Activated CD4-positive, CD25-positive, alpha-beta regulatory T cell treated with anti-CD3 and anti-CD28 coated beads, Interleukin-2, amount 50 U/mL, for 72 hours (primary cell): ENCODE measurements at places on chromosomes 5 and 9.

- DNase-seq: no peak
Observed at GRCh38 chr9:22813529-22813928, 366.9 kb downstream of the DMRTA1 start.

DNA sequence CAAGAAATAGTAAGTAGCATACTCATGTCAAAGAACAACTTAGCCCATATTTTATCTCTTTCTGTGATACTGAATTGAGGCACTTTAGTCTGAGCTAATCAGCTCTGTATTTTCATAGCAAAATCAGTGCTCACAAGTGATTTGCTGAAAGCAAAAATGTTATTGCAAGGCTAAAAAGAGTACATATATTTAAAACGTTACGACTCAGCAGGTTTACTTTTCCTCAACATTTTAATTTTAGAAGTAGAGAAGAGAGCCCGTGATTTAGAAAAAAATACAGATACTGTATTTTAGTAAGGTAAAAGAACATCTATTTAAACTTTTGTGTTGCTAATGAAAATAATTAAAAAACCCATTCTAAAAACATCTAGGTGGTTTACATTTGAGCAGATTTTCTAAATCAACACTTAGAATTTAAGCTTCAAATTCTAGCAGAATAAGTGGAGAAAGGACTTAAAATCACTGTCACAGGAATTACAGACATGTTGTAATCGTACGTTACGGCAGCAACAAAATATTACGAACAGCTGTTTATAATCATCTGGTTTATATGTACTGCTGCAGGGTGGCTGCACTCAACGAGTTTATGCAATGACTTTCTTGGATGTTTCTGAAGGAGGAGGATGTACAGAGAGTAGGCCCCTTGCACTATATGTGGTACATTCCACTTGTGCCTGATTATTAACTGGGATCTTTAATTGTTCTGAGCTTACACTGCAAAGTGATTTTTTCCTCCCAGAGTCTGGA lies 20.1 kb downstream of the SREK1 start:
- DNase-seq: no peak

DNA sequence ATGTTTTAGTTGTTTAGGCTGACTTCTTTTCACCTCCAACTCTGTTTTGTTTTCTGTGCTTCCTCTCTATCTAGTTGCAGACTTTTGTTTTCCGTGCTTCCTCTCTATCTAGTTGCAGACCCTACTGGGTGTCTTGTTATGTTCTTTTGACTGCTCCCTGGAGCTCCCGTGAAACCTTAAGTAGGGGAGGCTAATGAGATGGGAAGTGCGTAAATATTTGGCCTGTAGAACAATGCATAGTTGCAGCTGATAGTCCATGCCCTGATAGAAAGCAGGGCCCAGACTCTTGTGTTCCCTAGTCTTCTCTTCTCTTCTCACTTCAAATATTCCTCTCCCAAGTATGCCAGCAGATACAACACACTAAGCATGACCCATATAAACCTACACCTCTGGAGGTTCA lies 757.0 kb downstream of the BRINP1 start:
- no peak for DNase-seq

GRCh38 chr9:84897362-84898094 lies 228.0 kb downstream of the NTRK2 start:
- no peak for DNase-seq

DNA sequence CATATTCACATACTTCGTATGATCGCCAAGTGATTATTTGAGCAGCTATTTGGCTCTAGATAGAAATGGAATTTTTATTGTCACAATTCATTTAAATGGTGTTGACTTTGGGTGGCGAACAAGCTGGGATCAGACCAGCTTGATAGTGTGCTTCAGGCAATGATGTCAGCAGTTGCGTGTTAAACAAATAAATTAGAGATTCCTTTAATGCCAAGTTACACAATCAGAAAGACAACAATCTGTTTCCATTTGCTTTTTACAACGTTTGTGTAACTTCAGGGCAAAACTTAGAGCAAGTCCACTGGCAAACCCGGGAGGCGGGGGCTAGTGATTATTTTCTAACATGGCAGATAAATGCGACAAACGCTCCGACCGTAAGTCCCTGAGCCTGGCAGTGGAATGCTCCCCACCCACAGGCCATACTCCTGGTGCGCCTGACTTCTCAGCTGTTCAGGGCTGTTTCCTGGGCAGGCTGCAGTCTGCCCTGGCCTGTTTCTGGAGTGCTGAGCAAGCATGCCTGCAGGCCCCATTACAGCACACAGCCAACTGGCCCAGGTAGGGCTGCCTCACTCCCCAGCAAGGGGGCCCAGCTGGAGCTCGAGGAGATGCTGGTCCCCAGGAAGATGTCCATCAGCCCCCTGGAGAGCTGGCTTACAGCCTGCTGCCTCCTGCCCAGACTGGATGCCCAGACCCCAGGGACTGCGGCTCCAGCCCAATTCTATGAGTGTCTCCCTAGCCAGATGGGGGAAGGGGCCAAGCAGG lies 88.7 kb downstream of the BASP1 start:
- no peak for DNase-seq

DNA sequence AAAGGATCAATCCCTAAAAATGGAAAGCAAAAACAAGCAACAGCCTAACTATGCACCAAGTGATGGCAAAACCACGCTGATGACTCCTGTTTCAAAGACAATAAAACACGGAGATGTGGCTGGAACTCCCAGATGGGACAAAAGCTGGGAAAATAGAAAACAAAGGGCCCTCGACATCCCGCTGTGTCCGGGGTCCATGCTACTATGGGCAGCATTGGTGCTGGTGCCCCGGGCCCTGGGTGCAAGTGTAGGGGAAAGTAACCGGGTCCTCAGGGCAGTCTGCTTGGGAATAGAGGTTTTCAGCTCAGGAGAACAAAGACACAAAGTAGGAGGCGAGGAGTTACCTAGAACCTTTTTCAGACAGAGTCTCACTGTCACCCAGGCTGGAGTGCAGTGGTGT lies 46.1 kb downstream of the MRPL36 start:
- DNase-seq: no peak

DNA sequence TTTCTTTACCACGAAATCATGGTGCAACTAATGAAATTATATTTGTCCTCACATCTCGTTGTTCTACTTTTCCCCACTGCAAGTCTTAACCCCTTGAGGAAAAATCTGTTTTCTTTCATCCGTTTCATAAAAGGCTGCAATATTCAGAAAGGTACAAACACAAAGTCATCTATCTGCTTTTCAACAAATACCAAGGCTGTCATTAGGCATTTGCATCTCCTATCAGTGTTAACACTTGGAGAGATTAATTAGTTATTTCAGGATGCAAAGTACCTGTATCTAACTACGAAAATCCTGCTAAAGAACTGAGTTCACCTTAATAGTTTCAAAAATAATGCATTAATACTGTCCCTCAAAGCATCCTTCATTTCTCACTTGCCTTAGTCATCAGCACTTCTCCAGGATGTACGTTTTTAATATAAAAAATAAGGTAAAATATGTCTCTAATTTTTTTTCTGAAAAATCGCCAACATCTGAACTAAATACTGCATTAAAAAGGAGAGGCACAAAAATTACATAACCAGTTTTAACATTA lies 1.8 kb downstream of the ARRDC3 start:
- no peak for DNase-seq

DNA sequence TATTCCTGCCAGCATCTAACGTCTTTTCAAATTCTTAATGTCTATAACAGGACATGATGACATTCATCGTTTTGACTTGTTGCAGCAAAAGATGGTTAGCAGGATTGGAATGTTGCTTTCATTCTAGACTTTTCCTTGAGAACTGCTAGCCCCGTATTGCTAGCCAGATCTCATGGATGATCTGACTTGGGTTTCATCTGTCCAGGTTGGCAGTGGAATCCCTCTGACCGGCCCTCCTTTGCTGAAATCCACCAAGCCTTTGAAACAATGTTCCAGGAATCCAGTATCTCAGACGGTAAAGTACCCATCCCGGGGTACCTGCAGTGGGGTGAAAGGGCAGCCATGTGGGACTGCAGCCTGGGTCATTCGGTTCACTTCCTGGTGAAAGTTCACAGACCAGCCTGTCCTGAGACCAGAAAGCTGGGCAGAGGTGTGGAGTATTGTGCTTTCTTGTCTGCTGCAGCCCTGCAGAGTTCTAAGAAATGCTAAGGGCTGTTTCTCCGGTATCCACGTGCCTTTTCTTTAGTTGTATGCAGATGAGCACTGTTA lies 16.7 kb downstream of the QRFP start:
- DNase-seq: no peak

GRCh38 chr5:76804266-76804665 lies 14.6 kb upstream of the F2RL1 start:
- DNase-seq: no peak

- DNase-seq: no peak
Observed at GRCh38 chr5:157543825-157544622, 31.6 kb downstream of the ADAM19 start.

DNA sequence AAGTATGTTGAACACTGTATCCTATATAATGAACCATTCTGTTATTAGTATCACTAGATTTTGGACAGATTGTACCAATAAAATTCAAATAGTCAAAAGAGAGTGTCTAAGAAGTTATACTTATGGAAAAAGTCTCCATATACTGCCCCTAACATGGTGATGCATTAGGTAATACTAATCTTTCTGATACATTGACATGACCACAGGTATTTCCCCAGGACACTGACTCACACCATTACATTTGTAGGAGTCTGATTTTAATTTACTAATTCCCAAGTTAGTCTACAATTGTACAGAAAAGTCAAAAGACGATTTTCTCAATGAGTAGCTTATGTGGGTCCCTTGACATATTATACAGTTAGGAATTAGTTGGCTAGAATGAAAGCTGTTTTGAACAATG lies 593.8 kb downstream of the ISL1 start:
- DNase-seq: no peak

DNA sequence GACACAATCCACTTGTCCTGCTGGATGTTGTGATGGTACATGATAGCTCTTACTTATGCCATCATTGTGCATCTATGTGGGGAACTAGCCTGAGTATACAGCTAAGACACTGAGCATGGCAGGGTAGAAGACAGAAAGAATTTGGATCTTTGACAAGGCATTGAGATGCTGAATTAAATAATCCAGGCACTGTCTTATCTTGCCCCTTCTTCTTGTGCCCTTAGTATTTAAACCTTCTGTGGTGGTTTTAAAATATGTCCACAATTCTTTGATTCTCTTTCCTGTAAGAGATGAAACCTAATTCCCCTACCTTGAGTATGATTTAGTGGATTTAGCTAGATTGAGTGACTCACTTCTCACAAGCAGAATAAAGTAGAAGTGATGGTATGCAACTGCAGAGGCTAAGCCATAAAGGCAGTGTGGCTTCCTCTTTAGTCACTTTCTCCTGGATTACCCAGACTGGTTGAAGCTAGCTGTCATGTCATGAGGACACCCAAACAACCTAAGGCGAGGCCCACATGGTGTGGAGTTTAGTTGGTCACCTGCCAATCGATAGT lies 174.0 kb upstream of the NREP start:
- no peak for DNase-seq

DNA sequence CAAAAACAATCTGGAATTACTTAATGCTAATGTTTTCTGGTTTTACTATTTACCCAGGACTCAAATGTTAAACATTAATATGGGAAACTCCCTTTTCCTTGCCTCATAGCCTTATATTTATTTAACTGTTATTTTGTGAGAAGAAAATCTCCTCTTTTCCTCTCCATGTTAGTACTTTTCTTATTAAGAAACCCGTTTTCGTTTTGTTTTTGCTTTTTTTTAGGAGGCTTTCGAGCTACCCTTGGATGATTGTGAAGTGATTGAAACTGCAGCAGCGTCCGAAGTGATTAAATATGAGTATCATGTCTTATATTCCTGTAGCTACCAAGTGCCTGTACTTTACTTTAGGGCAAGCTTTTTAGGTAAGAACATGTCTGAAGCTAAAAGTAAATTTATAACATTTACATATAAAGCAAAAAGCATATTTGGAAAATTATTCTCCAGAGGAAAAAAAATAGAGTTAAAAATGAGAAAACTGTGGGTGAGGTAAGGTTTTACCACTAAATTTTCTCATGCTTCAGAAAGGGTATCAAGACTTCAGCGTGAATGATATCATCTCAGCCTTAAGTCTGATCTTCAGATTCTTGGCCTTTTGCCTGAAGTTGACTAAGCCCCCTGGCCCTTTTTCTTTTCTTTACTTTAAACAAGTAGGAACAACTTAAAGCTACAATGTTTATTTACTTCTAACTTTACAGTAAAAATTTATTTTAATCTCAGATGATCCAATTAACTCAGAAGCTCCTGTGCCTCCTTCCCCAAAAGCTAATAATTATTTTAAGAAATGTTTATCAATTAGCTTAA lies 113.8 kb downstream of the RPS23 start:
- DNase-seq: no peak

GRCh38 chr9:85224729-85225128 lies 517.0 kb downstream of the AGTPBP1 start:
- DNase-seq: no peak

GRCh38 chr5:60851626-60852025 lies 7.6 kb upstream of the ELOVL7 start:
- DNase-seq: no peak

GRCh38 chr9:131436376-131436775 lies 42.5 kb downstream of the PRRC2B start:
- no peak for DNase-seq

- DNase-seq: no peak
Observed at GRCh38 chr5:125450771-125451170, 704.3 kb upstream of the ZNF608 start.

- DNase-seq: no peak
Observed at GRCh38 chr9:90818279-90818678, 16.7 kb downstream of the SYK start.

- DNase-seq: no peak
Observed at GRCh38 chr5:151595411-151595826, 4.3 kb upstream of the FAT2 start.

- no peak for DNase-seq
Observed at GRCh38 chr5:35134278-35135030, 86.7 kb upstream of the AGXT2 start.

- no peak for DNase-seq
Observed at GRCh38 chr5:66993448-66993847, 203.2 kb downstream of the CD180 start.

DNA sequence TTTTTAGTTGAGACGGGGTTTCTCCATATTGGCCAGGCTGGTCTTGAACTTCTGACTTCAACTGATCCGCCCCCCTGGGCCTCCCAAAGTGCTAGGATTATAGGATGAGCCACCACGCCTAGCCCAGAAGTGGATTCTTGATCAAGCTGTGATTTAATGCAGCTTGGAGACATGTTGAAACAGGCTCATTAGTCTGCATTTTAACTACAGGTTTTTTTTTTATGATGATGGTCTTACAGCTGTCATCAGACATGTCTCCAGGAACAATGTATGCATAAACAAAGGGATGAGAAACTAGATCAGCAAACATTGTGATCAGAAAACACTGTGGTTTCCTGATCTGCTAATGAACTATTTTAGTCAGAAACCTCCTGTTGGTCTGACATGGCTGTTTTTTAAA lies 30.0 kb upstream of the PLPP1 start:
- DNase-seq: no peak

DNA sequence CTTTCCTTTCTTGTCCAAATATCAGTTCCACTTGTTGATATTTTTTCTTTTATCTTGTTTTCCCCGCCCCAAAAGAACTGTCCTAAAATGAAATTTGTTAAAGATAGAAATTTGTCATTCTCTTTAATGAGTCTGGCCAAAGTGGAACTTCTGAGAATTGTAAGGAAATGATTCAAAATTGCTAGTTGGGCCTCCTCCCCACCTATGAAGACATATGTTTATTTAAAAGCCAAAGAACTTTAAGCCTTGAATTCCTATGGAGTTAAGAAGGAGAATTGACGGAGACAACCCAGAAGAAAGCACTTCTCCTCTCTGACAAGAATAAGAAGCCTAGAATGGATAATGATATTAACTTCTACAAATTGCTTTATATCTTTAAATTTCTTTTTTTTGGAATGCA lies 59.1 kb upstream of the ALDH1A1 start:
- DNase-seq: no peak

GRCh38 chr9:114037961-114038723 lies 40.0 kb downstream of the AMBP start:
- no peak for DNase-seq
